ENCODE measurements at places on chromosomes 2 and 18.

DNA sequence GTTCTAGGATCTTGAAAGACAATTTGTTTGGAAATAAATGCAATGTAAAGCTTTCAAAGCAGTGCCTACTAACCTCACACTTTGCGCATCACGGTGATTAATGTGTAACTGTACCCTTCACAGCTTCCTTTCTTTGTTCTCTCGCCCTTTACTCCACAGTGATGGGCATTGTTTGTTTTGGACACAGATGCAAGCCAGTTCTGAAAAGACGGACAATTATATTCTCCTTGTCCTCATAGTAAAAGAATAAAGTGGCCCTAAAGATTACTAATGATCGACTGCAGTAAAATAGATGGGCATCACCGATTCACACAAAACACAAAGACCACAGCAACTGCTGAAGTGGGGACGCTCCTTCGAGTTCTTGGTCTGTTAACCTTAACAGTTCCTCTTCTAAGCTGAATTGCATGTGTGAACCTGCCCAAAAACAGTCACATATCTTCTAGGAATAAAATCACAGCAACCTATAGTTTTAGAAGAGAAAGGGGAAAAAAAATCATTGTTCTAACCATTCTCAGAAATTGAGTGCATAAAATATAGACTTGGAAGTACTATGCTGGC, 7.7 kb downstream of the L3MBTL4 start:
- no peak for DNase-seq

DNA sequence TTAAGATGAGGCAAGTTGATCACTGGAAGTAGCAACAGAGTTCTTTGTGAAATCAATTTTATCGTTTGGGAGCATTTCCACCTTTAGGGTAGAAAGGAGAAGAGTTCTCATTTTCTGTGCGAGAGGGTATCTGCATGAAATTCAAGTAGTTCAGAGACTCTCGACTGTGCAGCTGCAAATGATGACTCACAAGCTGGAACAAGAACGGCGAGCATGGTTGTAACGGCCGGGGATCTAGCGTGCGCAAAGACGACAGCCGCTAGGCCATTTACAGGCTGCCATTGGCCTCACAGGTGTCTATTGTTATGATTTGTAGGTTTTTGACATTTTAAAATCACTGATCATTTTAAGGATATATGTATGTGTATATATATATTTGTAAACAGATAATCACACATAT, 5.2 kb downstream of the KLHL29 start:
- no peak for DNase-seq

DNA sequence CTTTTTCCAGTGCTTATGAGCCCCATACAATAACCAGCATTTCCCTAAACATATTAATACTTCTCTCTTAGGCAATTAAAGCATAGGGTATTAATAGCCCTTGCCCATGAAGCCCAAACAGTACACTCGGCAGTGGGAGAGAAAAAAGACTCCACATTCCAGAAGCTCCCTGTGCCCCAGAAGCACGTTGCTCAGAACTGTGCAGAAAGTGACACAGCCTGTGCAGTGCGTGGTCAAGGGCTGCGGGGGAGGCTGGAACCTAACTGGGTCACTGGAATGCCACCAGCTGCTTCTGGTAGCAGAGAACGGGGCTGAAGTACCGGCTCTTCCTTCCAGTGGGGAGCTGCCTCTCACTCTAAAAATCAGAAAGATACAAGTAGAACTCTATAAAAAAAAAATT, 32.7 kb downstream of the EIPR1 start:
- DNase-seq = no peak

GRCh38 chr2:219688560-219689445, 61.4 kb downstream of the SLC4A3 start:
- DNase-seq = no peak

DNA sequence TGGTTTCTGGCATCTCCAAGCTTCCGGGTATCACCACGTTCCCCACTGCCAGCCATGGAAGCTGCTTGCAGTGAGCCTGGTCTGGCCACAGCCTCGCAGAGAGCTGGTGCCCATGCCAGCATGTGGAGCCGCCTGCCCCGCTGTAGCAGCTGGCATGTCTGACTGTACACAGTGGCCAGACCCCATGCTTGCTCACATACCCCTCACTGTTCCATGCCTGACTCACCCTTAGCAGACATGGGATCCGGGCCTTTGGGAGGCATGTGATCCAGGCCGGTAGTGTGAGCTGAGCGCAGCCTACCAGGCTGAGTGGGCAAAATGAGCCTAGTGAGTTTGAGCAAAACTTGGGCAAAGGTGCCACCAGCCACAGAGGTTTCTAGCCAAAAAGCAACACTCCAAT, 18.8 kb upstream of the RPRD1A start:
- no peak for DNase-seq

DNA sequence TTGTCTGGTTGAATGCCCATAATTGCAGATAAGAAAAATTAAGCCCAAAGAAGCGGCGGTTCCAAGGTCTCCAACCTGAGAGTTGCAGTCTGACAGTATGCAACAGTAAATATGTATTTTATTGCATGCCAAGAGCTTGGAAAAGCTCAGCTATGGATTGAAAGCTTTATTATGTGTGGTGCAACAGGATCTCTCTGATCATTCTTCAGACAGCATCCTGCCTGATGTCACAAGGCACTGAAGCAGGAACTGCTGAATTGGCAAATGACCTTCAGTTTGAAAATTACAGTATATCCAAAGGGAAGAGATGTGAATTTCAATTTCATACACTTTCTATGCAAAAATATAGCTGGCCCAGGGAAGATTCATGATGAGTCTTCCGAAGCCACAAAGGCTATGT, 42.5 kb downstream of the DOCK10 start:
- no peak for DNase-seq

DNA sequence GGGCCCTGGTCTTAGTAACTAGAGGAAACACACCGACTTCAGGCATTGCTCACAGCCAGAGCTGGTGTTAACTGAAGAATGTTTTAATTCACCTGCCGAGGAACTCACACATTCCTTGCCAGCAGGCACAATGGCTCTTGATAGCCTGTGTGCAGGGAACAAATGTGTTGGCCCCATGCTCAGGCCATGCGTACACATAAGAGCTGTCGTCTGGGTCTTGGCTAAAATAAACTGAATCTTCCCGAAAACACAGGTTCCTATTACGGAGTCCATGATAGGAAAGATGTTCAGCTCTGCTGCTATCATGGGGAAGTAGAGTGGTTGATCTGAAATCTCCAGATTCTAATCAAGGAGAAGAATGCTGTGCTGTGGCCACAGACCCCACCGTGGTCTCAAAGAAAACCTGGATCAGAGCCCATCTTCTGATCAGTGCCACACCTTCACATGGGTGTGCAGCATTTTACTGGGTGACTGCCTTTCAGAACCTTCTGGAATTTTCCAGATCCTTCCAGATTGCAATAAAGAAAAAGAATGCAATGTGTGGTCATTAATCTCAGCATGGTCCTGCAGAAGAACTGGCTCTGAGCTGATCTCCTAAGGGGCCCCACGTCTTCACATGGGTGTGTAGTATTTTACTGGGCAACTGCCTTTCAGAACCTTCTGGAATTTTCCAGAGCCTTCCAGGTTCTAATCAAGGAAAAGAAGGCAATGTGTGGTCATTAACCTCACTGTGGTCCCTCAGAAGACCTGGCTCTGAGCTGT, 17.2 kb downstream of the MBP start:
- no peak for DNase-seq

DNA sequence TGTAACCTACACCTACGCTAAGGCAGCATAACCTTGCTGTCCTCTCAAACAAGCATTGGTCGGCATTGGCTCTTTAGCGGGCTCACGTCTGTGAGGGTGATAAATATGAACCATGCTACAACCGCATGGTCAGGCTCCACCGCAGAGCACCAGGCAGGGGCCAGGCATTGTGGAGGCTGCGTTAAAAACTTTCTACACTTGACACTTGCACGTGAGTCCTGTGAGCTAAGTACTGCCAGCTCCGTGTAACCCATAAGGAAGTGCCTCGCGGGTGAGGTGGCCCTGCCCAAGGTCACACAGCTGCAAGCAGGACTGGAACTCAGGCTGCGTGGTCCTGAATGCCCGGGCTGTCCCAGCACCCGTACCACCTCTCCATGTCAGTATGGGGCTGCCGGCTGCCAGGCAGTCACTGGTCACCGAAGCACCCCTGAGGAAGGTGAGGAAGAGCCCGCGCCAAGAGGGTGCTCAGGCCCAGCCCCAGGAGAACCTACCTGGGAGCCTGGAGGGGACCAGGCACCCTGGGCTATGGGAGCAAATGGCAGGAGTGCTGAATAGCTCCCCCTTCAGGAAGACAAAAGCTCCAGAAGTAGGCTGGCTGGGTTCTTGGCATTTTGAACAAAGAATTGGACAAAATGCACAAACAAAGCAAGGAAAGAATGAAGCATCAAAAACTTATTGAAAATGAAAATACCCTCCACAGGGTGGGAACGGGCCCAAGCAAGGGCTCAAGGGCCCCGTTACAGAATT, 271.1 kb upstream of the RAB6C start:
- no peak for DNase-seq

DNA sequence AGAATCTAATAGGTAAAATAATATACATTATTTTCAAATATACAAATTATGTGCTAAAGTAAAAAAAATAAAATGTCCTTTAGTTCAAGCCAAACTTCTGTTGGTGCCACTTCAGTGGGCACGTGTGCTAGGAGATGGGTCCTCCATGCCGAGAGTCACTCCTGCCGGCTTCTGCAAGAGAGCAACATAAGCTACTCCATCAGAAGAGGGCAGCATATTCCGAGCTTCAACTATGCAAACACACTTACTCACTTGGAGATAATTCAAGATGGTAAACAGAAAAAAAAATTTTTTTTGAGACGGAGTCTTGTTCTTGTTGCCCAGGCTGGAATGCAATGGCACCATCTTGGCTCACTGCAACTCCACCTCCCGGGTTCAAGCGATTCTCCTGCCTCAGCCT, 24.4 kb downstream of the CNOT11 start:
- no peak for DNase-seq

DNA sequence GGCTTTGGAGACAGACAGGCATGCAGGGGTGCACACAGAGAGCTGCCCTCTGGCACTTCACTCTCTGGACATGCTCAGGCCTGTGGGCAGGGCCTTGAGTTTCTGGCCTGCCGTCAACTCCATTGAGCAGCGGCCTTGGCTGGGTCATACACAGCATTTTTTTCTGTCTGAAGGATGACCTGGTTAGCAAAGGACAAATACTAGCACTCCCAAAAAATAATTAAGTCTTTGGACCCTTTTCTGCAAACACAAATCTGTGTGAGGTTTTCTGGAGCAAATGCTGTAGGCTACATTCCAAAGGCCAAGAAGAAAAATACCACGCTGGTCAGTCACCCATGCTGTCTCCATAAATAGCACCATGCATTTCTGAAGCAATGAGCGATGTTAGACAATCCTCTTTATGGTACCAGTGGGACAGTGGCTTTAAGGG, 124.7 kb upstream of the CTAGE1 start:
- no peak for DNase-seq

- no peak for DNase-seq
These were observed 8.8 kb downstream of the FZD7 start for GRCh38 chr2:202042444-202042843.
